ENCODE measurements at places on chromosomes 12 and 14.
A peak's percentile ranks its signal among the peaks of the same experiment; 100 is the strongest.

GRCh38 chr14:92316176-92316575 lies 6.8 kb upstream of the SLC24A4 start:
- no peak for DNase-seq

DNA sequence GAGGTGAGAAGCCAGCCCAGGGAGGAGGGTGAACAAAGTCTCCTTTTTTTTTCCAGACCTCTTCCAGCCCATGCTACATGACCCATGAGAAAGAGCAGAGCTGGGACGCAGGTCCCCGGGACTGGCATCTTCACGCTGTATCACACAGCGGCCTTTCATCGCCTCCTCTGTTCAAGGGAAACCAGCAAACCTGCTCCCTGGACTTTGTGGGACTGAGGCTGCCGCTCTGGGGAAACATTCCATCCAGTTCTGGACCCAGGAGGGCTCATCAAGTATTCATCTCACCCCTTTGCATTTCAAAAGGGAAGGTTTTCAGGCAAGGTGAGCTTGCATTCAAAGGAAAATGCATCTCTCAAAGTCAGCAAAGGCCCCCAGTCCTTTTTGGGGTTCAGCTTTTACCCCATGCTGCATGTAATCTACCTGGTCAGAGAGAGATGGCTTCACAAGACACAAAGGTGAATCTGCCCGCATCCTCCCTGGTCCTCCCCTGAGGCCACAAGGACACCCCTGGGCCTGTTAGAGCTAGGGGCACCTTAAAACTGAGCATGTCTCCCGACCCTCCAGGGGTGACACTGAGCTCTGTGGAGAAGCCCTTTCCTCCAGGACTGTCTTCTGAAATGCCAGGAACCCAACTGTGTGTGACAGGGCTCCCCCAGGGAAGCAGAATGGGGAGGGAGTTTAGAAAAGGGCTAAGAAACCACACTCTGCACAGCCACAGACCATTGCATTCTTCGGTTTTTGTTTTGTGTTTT lies 21.2 kb upstream of the MEG3 start:
- no peak for DNase-seq

DNA sequence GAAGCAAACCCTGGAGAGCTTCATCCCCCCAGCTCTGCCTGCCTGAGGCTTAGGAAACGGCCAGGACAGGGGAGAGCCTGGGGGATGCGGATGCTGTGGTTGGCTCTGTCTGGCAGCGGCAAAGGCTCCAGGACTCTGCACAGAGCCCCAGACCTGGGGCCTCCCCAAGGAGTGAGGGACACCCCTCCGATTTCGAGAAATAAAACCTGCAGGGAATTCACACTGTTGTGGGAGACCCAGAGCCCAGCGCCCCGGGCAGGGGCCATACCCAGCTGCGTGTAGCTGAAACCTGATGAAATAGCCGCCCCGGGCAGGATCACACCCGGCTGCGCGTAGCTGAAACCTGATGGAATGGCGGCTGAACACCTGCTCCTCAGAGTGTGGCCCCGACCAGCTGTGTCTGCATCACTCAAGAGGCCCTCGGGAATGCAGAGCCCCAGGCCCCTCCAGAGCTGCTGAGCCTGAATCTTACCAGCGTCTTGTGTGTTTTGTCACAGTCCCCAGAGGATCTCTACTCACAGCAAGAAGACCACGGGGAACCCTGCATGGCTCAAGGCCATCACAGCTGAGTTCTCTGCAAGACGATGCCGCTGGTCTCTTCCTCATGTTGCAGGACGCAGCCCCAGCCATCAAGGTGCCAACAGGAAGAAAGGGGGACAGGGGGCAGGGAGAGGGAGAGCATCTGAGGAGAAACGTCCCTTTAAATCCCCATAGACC lies 46.5 kb upstream of the GALNT9 start:
- DNase-seq, result no peak

GRCh38 chr12:128817111-128818015 lies 6.4 kb downstream of the SLC15A4 start:
- DNase-seq, result no peak

- DNase-seq, result no peak
Observed at GRCh38 chr12:24905431-24905830, 43.5 kb downstream of the BCAT1 start.

GRCh38 chr12:49529414-49529813 lies 9.4 kb upstream of the KCNH3 start:
- no peak for DNase-seq

- DNase-seq, result no peak
Observed at GRCh38 chr14:55353686-55354467, 57.8 kb downstream of the ATG14 start.

GRCh38 chr14:37172936-37173614 lies 669 bp upstream of the SLC25A21 start:
- DNase-seq, result no peak

DNA sequence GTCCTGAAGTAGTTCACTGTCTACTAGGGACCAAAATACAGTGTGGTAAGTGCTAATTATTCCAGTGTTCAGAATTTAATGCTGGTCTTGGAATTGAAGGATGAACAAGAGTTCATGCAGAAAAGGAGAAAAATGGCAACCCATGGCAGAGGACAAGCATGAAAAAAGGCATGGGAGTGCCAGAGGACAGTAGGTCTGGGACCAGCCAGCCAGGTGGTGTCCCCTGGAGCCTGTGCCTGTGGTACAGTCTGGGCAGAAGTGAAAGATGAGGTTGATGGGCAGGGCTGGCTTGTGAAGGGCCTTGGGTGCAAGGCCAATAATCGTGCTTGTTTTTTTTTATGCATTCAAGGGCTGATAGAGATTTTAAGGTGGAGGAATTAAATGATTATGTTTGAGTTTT lies 21.0 kb downstream of the C12orf75 start:
- DNase-seq, result no peak

DNA sequence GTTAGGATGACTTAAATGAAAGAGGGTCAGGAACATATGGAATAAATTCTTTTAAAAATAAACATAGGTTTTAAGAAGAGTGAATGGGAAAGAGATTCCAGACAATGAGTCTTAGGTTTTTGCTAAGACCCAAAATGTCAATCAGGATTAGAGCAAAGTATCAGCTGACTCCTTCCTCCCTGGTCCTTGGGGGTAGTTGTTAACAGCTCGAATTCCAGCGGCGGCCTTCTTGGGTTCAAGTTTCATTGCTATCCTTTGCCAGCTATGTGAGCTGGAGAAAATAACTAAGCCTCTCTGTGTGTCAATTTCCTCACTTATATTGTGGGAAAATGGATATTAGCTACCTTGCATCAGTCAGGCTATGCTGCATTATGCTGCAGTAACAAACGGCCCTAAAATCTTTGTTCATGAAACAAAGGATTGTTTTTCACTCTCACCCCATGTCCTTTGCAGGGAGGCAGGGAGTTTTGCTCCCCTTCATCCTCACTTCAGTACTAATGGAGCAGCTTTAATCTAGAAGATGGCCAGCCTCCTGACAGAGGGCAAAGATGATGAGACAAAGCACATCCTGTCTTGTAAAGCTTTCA lies 83.8 kb upstream of the RFLNA start:
- DNase-seq, result no peak

DNA sequence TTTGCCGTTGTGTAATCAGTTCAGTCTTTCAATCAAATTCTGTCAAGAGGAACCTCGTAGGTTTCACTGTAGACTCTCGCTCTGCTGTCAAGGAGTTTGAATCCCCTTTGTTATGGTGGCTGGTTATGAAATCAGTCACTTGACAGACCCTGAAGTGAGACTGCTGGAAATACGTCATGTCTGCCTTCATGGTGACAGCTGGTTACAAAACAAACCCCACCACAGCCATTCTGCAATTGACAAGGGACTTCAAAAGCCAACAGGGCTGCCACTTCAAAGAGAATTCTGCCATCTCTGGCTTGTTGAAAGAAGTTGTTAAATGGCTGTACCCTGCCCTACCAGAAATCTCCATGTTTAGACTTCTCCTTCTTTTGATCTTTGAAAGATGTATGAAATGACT lies 286.9 kb downstream of the ERC1 start:
- no peak for DNase-seq

DNA sequence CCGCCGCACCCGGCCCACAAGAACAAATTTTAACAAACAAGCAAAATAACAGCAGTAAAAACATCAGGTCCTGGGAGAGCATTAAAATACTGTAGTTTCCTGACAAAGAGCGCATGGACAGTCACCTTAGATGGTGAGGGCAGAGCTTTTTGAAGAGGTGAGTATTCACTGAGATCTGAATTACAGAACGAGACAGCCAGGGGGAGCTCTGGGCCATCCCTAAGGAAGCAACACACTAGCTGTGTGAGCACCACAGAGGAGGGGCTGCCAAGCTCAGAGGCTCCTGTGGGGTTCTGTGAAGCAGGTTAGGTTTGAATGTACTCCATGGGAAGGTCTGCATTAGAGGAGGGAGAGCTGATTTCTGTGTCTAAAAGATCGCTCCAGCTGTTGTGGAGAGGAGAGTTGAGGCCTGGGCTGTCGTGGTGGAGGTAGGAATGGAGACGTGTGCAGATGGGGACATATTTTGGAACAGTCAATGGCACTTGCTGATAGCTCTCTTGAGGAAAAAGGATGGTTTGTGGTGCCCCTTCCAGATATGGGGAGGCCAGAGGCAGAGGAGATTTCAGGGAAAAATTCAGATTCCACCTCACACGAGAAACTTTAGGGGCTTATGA lies 72.9 kb downstream of the TRAFD1 start:
- DNase-seq, result peak; percentile 49

- no peak for DNase-seq
Observed at GRCh38 chr14:97706819-97707218, 909.6 kb downstream of the VRK1 start.

DNA sequence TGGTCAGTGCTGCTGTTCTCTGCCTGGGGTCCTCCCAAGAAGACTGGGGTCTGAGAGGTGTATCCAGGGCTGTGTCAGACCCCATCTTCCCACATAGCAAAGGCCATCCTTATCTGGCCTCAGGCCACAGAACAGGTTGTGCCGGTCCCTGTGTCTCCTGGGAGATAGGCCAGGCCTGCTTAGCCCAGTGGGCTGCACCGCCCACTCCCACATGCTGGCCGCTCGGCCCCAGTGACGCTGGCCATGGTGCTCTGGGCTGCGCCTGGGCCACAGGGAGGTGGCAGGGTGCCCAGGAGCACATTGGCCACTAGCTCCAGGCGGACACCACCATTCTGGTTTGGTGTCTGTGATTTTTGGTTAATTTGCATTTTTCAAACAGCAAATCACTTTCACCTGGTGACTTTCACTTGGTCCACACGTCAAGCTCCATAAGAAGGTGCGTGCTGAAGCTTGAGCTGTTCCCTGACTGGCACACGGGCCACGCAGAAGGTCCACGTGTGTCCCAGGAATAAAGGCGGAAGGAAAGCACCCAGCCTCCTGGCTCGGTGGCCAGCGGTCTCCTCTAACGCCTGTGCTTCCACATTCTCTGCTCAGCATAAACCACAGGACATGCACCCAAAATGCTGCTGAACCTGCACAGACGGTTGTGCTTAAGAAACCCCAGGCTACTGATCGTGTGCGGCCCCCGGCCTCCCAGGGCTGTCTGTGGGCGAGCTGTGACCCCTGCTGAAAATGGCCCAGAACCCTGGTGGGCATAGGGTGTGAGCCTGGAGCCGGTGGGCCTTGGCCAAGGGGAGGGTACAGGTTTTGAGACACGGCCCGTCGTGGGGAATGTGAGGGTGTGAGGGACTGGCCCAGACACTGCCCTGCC lies 4.6 kb downstream of the FBRSL1 start:
- peak; percentile 64 for DNase-seq

DNA sequence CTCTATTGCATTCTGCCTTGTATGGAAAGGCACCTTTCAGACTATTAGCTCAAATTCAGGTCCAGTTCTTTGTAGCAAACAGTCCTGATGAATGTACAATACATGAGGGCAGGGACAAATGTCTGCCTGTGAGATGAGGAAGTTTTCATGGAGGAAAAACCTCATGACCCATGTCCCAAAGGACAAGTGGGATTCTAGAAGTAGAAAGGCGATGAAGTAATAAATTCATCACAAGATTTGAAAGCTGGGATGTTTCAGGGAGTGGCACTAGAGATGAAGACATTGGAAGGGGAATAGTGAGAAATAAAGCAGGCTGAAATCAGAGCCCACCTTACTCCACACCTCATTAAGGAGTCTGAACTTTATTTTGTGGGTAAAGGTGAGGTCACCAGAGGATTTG lies 4.2 kb downstream of the CORO1C start:
- DNase-seq, result no peak

DNA sequence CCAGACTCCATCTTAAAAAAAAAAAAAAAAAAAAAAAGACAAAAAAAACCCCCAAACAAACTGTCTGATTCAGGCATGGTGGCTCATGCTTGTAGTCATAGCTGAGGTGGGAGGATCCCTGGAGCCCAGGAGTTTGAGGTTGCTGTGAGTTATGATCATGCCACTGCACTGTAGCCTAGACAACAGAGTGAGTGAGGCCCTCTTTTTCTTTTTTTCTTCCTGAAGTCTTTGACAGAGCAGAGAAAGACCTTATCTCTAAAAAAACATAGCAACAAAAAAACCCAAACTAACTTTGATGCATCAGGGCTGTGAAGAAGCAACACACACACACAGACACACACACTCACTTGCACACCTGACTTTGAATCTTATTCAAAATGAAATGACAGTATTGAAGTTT lies 7.7 kb upstream of the AMN1 start:
- no peak for DNase-seq

DNA sequence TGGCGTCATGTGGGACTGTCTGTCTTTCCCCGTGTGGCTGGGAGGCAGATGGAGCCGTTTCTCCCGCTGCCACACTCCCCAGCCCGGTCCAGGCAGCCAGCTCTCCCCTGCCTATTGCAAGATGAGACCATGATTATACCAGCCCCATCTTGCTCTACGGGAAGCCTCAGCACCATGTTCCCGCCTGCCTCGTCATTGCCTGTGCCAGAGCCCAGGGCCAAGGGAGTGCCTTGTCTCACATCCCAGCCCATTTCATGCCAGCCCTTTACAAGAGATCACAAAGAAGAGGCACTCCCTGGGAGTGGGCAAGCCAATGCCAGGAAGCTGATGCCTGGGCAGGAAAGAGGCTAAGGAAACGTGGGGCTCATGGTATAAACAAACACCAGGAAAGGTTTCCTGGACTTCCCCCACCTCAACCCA lies 23.9 kb downstream of the GPR68 start:
- peak; percentile 69 for DNase-seq

DNA sequence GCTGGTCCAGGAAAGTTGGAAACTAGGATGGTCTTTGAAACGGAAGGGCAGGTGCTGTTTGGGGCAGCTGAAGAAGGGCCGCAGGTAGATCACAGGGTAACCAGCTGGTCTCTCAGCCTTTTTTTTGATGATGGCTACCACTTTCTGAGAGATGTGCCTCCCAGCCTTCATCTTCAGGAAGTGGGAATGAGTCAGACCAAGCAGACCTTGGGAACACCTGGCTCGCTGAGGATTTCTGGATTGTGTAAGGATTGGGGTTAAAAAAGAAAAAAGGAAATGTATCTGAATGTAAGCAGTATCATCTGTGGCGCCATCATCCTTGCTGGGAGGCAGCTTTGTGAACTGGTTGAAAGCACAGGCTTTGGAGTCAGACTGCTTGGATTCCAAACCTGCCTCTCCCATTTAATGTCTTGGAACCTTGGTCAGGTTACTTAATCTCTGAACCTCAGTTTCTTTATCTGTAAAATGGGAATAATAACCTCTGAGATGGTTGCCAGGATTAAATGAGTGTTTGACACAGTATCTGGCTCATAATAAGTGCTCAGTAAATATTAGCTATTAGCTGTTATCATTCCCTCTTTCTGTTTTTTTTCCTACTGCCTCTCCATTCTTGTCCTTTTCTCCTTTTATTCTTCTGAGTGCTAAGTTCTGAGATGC lies 1.7 kb downstream of the PRPF40B start:
- DNase-seq, result no peak
